ENCODE measurements at places on chromosomes 5 and 9. TPM values are rescaled to one million over a fixed set of nuclear protein-coding genes. Genes with fewer than 3 reads are reported as not detected.

Gene AFAP1L1
- 393 TPM for total RNA-seq

Gene TMEM252
- not detected for total RNA-seq

Gene PCDHB3
- 6.5 TPM for total RNA-seq

GRCh38 chr5:14040542-14040941, 96.1 kb upstream of the DNAH5 start:
- H3K27ac ChIP-seq, result no peak overlapping the region
- H3K4me3 ChIP-seq, result no peak overlapping the region
- H3K27me3 ChIP-seq, result peaks cover 5% of the 10 kb centered on the region
- H3K36me3 ChIP-seq, result no peaks in the 10 kb centered on the region
- no peak for DNase-seq
- peaks cover 40% of the 10 kb centered on the region for H3K4me1 ChIP-seq

GRCh38 chr9:90974643-90975245, 173.1 kb downstream of the SYK start:
- peaks cover 7% of the 10 kb centered on the region for H3K27me3 ChIP-seq
- no peaks in the 10 kb centered on the region for H3K36me3 ChIP-seq
- H3K4me1 ChIP-seq, result peaks cover 8% of the 10 kb centered on the region
- H3K27ac ChIP-seq, result no peak overlapping the region

- DNase-seq, result no peak
- no peaks in the 10 kb centered on the region for H3K4me1 ChIP-seq
- no peaks in the 10 kb centered on the region for H3K27me3 ChIP-seq
- no peak overlapping the region for H3K27ac ChIP-seq
- no peak overlapping the region for H3K4me3 ChIP-seq
Measured at GRCh38 chr9:9752722-9753121, 860.1 kb downstream of the PTPRD start.

DNA sequence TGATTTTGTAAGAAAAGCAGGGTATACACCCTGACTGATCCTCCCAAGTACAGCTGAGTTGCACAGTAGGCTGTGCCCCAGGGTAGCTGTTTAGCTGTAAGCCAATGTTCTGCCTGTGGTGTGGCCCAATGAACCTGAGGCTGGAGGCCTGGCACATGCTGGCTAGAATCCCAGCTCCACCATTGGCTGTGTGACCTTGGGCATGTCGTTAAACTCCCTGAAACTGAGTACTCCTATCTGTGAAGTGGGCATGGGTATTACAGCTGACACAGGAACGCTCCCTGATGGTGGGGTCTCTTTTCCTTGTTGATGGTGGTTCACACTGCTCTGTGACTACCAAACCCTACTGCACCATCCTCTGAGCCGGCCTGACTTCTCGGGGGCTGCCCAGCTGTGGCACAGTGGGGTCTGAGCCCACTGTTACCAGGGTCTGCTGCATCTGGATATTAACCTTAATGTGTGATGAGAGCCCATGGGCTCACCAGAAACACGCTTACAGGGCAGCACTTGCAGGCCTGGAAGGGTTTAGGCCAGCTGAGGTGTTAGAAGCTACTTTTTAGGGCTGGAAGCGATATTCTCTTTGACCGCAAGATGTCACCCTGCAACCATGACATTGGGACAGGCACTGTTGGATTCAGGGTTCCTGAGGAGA, 7.0 kb upstream of the GADD45G start:
- peaks cover 5% of the 10 kb centered on the region for H3K27me3 ChIP-seq
- no peaks in the 10 kb centered on the region for H3K36me3 ChIP-seq
- H3K4me3 ChIP-seq, result no peak overlapping the region
- H3K27ac ChIP-seq, result no peak overlapping the region
- H3K4me1 ChIP-seq, result no peaks in the 10 kb centered on the region

DNA sequence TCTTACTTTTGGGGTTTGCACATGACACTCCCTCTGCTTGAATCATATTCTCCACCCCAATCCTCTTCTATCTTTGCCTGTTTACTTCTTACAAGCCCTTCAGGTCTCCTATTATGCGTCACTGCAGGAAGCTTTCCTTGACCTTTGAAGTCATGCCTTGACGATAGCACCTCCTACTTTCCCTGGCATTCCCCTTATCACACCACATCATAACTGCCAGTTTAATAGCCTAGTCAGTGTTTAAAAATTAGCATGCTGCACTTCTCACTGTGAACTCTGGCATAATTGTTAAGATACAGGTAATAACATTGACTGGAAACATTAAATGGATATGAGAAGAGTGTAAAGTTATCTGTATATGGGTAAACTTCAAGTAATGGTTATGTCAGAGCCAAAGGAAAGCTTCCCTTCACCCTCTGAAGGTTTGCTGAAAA, 37.1 kb upstream of the CEP120 start:
- no peaks in the 10 kb centered on the region for H3K36me3 ChIP-seq
- H3K27me3 ChIP-seq, result no peaks in the 10 kb centered on the region
- no peak overlapping the region for H3K27ac ChIP-seq
- no peak for DNase-seq
- no peak overlapping the region for H3K4me3 ChIP-seq

DNA sequence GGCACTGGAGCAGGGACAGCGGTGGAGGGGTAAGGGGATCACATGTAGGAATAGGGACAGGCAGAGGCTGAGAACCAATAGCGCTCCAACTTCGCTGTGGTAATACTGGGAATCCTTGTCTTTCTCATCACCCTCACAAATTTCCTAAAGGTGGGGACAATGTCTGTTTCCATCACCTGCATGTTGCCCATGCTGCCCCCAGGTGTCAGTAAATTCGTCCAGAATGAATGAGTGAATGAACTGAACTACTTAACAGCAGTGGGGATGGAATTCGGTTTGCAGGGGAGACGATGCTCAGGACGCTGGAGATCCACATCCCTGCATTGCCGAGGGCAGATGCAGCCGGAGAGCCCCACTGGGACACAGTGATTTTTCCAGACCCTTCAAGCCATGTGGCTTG, 129.9 kb downstream of the PDZD2 start:
- peaks cover 2% of the 10 kb centered on the region for H3K4me1 ChIP-seq
- no peak overlapping the region for H3K27ac ChIP-seq
- H3K27me3 ChIP-seq, result peaks cover 2% of the 10 kb centered on the region
- DNase-seq, result no peak
- H3K36me3 ChIP-seq, result peaks cover 11% of the 10 kb centered on the region
- H3K4me3 ChIP-seq, result no peak overlapping the region

- H3K4me3 ChIP-seq, result no peak overlapping the region
- DNase-seq, result no peak
- H3K4me1 ChIP-seq, result peaks cover 49% of the 10 kb centered on the region
- H3K27me3 ChIP-seq, result peaks cover 4% of the 10 kb centered on the region
- no peaks in the 10 kb centered on the region for H3K36me3 ChIP-seq
- peak overlapping the region; percentile 84 for H3K27ac ChIP-seq
Measured at GRCh38 chr5:54212331-54212730, 98.0 kb downstream of the ARL15 start.
